ENCODE measurements at places on chromosomes 1 and 21.

GRCh38 chr1:65141918-65142317 lies 6.1 kb upstream of the AK4 start:
- no peak for DNase-seq

GRCh38 chr1:193712392-193712791 lies 526.0 kb upstream of the B3GALT2 start:
- no peak for DNase-seq

- no peak for DNase-seq
Observed at GRCh38 chr1:109802136-109802900, 38.6 kb upstream of the EPS8L3 start.

DNA sequence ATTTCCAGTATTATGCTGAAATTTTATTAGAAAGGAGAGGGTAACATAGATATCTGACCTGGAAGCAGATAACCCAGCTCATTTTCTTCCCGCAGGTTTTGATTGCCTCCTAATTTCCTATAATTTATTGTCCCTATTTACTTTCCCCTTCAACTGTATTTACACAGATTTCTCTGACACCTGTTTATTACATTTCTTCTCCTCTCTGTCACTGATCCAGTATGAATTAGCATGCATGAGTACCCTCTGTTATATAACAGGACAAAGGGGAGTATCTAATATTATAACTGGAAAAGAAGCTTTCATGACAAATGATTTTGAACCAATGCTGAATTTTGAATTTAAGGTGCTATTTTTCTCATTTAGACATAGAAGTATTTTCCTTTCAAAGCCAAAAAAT lies 37.4 kb downstream of the DENND1B start:
- no peak for DNase-seq

DNA sequence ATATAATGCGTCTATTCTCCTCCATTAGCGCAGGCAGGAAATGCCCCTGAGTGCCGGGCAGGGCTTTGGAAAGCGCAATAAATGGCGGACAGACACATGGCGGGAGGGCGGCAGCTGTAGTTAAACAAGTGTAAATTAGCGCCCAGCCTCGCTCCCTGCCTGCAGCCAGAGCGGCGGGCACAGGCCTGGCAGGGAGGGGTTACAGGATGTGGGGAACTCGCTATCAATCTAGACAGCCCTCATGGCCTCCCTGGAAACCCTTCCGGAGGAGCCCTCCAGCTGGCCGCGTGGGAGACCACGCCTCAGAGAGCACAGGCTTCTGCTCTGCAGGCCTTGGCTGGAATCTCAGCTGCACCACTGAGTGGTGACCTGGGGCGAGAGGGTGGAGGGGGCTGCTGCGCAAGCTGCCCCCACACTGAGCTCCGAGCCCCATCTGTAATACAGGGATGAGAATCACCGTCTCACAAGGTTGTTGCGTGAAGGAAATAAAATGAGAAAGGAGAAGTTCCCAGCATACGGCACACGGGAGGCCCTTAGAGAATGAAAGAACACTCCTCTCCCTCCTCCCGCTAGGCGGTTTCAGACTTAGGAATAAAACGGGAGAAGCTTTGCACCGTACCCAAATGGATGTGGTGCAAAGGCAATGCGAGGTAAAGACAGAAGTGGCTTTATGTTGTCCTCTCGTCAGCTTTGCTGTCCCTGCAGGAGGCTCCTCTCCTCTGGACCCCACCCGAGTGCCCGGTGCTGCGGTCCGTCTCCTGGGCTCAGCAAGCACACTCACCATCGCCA lies 167.2 kb upstream of the POU3F1 start:
- no peak for DNase-seq

- DNase-seq: no peak
Observed at GRCh38 chr1:185334182-185334581, 17.1 kb upstream of the IVNS1ABP start.

DNA sequence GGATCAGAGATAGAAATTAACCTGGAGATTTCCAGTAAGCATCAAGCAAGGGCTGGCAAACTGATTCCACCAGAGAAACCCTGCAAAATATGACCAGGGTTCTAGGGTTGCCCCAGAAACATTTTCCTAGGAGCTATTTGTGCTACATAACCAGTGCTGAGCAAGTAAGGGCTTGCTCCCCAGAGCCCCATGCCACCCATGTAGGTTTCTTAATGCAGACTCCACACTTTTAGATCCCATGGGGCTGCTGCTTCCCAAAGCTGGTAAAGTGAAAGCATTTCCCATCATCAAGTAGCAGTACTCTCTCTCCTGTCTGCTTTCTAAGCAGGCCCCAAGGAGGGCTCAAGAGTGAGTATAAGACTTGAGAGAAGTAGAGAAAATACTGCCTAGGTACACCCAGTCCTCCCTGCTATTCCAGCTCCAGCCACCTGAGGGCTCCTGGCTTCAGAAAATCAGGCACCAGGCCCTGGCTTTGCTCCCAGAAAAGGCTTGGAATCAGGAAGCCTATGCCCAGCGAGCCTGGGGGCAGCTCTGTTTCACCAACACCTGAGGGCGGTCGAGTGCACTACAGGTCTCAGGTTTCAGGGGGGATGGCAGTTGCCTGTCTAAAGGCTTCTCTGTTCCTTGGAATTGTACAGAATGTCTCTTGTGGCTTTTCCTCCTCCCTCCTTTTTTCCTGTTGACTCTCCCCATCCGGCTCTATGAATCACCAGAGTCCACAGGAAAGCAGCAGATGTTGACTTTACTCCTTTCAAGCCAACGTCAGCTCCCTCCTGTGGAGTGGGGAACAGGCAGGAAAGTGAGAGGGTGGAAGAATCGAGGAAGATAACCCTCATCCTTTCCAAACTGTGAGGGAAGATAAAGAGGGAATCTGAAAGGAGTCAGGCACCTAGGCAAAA lies 6.2 kb upstream of the ANKRD35 start:
- peak; percentile 87 for DNase-seq

DNA sequence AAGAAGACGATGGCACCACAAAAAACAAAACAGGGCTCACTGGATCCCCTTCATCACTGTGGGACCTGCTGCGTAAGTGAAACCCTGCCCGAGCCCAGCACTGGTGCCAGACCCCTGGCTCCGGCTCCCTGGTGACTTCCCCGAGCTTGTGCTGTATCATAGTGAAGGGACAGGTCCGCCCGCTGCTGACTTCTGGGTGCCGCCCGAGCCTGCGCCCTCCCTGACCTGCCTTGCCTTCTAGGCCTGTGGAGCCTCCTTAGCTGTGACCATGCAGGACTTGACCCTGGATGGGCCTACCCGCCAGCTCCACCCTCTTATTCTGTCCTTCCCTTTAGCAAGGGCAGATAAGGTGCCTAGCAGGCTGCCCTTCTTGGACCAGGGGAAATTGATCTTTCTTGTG lies 7.9 kb downstream of the TEX35 start:
- no peak for DNase-seq

GRCh38 chr1:33575324-33575879 lies 103.0 kb downstream of the ZSCAN20 start:
- no peak for DNase-seq

- no peak for DNase-seq
Observed at GRCh38 chr1:164792410-164793004, 233.5 kb downstream of the PBX1 start.

- no peak for DNase-seq
Observed at GRCh38 chr1:202285908-202286307, 55.8 kb downstream of the UBE2T start.

- no peak for DNase-seq
Observed at GRCh38 chr1:162310337-162310736, 66.3 kb downstream of the SPATA46 start.

DNA sequence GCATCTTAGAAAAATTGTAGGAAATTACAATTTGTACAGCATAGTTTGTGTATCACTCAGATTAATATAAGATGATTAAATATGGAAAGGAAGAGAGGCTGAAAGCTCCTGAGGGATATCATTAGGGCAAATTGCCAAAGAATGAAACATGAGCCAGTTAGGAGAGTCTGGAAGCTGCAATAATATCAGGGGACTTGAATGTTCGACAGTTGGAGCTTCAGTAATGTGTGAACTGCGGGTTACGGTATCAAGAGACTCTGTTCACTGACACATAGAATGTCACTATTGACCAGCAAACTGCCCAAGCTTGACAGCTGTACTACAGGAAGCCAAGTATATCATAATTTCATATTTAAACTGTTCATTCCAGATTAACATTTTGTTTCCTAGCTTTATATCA lies 157.2 kb downstream of the DENND1B start:
- DNase-seq: no peak

DNA sequence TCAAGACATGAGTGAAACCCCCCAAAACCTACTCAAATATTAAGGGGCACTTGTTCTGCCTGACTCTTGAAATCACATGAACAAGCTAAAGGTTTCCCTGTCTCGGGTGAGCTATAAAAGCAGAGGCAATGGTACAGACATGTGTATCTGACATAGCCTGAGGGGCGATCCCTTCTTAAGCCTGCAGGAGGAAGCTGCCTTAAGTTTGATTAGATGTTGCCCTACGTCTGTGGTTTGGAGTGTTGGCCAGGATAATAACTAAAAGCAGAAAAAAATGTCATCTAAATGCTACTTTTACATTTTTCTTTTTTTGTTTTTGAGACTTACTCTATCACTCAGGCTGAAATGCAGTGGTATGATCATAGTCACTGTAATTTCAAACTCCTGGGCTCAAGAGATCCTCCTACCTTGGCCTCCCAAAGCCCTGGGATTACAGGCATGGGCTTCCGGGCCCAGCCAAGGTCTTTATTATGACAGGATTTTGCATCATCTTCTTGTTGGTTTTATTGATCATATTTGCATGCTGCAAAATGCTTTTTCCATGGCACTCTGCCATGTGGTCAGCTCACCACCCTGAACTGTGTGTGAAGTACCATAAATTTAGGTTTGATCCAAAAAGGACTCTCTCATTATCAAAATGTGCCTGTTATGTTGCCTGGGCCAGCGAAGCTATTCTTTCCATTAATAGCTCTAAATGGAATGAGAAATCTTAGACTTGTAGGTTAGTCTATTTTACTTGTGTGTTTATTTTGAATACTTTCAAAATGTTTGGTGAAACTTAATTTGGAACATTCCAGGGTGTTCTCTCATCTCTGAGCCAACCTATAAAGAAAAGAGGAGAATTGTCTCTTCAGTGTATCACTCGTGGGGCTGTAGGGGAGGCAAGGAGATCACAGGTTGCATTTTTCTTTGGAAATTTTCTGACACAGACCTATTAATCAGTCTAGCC lies 15.0 kb upstream of the HMGN1 start:
- no peak for DNase-seq

GRCh38 chr1:99737016-99737415 lies 29.4 kb downstream of the FRRS1 start:
- DNase-seq: no peak

- DNase-seq: no peak
Observed at GRCh38 chr1:66300972-66301451, 232.9 kb upstream of the SGIP1 start.

Measured in mucosa of descending colon (tissue), 3 donors.